Globus pallidus (tissue), 1 donor: ENCODE measurements at places on chromosomes 16 and 17.

DNA sequence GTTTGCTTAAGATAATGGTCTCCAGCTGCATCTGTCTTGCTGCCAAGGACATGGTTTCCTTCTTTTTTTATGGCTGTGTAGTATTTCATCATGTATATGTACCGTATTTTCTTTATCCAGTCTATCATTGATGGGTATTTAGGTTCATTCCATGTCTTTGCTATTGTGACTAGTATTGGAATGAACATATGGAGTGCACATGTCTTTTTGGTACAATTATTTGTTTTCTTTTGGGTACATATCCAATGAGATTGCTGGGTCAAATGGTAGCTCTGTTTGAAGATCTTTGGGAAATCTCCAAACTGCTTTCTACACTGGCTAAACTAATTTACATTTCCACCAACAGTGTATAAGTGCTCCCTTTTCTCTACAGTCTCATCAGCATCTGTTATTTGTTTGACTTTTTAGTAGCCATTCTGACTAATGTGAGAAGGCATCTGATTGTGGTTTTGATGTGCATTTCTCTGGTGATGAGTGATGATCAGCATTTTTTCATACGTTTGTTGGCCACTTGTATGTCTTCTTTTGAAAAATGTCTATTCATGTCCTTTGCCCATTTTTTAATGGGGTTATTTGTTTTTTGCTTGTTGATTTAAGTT lies 66.2 kb downstream of the TNFRSF13B start:
- DNase-seq, result no peak

- DNase-seq, result no peak
Measured at GRCh38 chr17:44155488-44155887, 13.8 kb downstream of the HROB start.

- no peak for DNase-seq
Measured at GRCh38 chr17:5210614-5211252, 19.1 kb upstream of the ZNF594 start.

- no peak for DNase-seq
Measured at GRCh38 chr17:63337579-63337978, 108.5 kb downstream of the CYB561 start.

- no peak for DNase-seq
Measured at GRCh38 chr16:89908236-89908635, 10.4 kb upstream of the MC1R start.

GRCh38 chr16:49466881-49467280 lies 93.3 kb downstream of the C16orf78 start:
- no peak for DNase-seq

DNA sequence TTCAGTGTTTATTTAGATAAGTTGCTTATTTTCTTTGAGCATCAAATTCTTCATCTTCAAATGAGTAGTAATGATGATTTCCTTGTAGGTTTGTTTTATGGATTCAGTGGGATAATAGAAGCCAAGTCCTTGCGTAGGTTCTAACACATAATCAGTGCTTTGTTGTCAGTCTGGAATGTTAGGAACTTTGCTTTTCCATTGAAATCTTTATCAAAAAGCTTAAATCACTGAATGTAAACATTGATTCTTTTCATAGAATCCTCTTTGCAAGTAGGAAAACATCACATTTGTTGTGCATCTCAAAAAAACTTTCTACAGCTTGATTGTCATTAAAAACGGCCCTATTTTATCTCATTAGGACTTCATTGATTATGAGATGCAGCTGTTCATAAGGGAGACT lies 490.3 kb upstream of the GOT2 start:
- DNase-seq, result no peak

GRCh38 chr16:84565669-84566495 lies 52.0 kb downstream of the COTL1 start:
- no peak for DNase-seq

DNA sequence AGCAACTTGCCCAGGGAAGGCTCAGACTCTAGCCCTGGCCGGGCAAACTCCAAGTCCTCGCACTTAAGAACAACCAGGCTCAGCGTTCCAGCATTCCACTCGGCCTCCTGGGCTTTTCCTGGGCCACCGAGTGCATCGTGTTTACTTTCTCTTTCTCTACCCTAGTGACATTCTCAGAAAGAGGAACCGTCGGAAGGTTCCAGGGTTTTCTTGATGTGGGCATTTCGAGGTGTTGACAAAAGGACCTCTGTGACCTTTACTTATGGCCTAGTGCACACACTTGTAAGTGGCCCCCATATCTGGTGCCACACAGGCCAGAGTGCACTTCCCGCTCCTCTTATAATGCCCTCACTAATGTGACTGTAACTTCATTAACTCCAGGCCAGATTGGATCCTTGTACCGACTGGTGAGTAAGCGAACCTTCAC lies 3.1 kb upstream of the BANP start:
- DNase-seq, result peak; percentile 41

- no peak for DNase-seq
Measured at GRCh38 chr16:74264811-74265210, 31.8 kb upstream of the PSMD7 start.

- DNase-seq, result no peak
Measured at GRCh38 chr16:70682239-70683145, 3.4 kb downstream of the MTSS2 start.

GRCh38 chr16:85777583-85778310 lies 21.6 kb downstream of the EMC8 start:
- DNase-seq, result no peak

DNA sequence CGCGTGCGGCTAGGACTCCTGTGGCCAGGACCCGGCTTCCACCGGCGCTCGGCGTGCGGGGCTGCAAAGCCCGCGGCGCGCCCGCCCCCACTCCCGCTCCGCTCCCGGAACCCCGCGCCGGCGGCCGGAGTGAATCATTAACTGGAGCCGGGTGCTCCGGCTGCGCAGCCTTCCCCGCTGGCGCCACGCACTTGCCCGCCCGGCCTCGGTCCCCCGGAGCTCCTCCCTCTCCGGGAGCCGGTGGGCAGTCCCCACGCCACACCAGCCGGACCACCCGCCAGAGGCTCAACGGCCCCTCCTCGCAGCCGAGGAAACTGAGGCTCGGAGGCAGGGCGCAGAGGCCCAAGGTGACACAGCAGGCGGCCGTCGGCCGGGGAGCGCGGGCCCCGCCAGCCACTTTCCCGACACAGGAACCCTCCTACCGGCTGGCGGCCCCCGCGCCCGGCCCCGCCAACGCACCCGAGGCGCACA lies 580 bp downstream of the BCAR1 start:
- DNase-seq, result no peak

DNA sequence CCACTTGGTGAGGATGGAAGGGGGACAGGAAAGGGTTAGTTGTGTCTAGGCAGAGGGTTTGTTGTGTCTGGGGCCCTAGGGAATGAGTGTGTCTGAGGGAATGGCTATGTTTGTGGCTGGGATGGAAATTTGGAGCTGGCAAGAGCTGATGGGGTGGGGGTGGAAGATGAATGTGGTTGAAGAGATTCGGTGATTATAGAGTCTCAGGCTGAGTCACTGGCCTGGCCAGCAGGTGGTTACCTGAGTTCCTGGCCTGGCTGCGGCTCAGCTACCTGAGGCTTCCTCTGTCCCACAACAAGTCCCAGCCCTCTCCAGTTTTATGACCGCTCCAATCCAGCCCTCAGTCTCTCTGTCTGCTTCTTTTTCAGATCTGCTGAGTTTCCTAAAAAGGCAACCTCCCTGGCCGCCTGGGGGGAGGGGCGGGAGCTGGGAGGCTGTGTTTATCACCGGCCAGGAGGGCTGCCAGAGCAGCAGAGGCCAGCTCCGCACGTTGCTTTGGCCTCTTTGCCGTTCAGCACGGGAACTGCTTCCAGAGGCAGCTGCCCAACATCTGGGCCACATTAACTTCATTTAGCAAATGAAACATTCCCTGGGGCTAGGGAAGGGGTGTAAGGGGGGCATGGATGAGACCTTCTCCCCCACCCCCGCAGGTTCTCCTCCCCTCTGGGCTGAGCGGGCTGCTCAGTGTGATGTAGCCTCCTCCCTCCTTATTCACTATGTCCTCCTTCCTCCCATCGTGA lies 21.8 kb downstream of the ITGB3 start:
- no peak for DNase-seq

DNA sequence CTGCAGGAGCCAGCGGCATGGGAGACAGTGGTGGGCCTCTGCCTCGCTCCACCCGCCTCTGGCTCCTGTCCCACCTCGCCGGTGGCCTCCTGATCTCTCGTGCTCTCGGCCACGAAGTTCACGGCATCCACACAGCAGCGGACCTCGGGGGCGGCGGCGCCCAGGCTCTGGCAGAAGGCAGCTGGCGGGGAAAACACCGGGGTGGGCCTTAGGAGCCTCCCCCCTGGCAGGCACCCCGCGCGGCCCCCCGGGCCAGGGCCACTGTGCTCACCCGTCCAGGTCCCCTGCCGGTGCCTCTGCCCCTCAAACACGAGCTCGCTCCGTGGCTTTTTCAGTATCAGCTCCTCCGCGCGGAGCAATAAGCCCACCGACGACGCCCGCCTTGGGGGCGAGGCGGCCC lies 409 bp upstream of the C17orf107 start:
- no peak for DNase-seq

GRCh38 chr16:84302111-84302954 lies 7.7 kb downstream of the WFDC1 start:
- no peak for DNase-seq

DNA sequence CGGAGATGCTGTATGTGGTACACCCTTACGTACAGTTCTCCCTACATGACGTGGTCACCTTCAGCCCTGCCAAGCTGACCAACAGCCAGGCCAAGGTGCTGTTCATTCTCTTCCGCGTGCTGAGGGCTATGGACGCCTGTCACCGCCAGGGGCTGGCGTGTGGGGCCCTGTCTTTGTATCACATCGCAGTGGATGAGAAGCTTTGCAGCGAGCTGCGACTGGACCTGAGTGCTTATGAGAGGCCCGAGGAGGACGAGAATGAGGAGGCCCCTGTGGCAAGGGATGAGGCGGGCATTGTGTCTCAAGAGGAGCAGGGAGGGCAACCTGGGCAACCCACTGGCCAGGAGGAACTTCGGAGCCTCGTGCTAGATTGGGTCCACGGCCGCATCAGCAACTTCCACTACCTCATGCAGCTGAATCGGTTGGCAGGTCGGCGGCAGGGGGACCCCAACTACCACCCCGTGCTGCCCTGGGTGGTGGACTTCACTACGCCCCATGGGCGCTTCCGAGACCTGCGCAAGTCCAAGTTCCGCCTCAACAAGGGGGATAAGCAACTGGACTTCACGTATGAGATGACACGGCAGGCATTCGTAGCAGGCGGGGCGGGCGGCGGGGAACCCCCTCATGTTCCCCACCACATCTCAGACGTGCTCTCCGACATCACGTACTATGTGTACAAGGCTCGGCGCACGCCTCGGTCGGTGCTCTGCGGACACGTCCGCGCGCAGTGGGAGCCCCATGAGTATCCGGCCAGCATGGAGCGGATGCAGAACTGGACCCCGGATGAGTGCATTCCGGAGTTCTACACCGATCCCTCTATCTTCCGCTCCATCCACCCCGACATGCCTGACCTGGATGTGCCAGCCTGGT lies 1.4 kb downstream of the WDR81 start:
- DNase-seq, result no peak
